Osteoblast (primary cell): ENCODE measurements at places on chromosomes 7 and 10. TPM values are rescaled to one million over a fixed set of nuclear protein-coding genes. Genes with fewer than 3 reads are reported as not detected.

DNA sequence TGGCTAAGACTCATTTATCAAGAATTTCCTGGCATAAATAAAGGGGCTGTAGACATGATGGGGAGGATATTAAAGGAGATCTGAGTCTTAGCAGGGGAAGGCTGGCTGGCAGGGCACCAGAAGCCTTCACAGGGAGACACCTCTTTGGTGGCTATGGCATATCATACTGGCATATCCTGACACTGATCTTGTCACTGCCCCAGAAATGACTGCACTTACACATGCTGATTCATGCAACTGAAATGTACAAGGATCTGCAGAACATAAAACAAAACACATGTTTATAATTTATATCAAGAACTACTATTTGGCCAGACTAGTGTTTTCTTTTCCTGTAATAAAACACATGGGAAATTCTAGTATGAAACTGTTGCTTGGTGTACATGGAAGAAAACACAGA is 5.5 kb upstream of the LIPN start:
- no peaks in the 10 kb centered on the region for H3K36me3 ChIP-seq
- no peaks in the 10 kb centered on the region for H3K27me3 ChIP-seq
- peak; percentile 32 for DNase-seq
- peaks cover 8% of the 10 kb centered on the region for H3K4me1 ChIP-seq
- no peak overlapping the region for H3K27ac ChIP-seq

DNA sequence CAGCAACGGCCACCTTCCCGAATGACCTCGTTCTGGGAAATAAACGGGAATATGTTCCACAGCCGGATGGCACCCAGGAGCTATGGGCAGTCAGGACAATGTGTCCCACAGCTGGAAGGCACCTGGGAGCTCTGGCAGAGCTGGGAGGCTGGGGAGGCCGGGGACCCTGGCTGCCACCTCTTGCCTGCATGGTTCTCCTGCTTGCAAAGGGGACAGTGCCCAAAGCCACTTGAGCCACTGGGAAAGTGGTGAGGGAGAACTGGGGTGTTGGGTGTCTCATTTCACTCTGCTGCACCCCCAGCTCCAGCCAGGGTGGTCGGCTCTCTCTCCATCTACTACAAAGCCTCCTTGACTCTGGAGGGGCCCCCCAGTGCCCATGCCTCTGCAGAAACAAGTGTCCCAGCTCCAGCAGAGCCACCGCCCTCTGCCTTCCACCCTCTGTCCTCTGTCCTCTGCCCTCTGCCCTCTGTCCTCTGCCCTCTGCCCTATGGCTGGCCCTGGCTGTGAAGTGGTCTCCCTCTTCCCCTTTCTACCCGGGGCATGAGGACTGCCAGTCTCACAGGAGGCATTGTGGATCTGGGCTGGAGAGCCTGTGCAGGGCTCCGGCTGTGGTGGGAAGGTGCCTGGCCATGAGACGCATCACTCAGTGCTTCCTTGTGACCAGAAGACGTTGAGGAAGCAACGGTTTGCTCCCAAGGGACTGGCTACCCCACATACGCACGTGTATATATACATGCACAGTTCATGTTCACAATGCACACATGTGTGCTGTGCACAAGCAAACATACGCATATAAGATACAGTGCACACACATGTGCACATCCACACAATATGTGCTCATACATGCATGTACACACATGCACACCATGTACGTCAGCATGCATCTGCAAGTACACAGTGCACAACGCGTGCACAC is 21.5 kb upstream of the INPP5A start:
- DNase-seq, result no peak
- no peaks in the 10 kb centered on the region for H3K27me3 ChIP-seq
- peaks cover 26% of the 10 kb centered on the region for H3K4me1 ChIP-seq
- no peaks in the 10 kb centered on the region for H3K36me3 ChIP-seq

GRCh38 chr7:29884399-29885272 is 78.3 kb downstream of the WIPF3 start:
- H3K36me3 ChIP-seq, result no peaks in the 10 kb centered on the region
- H3K4me1 ChIP-seq, result no peaks in the 10 kb centered on the region
- H3K27me3 ChIP-seq, result peaks cover 13% of the 10 kb centered on the region

TRPV5 gene
- not detected in 2 replicates for total RNA-seq
